ENCODE measurements at places on chromosomes 7 and 10. TPM values are rescaled to one million over a fixed set of nuclear protein-coding genes. Genes with fewer than 3 reads are reported as not detected.

DNA sequence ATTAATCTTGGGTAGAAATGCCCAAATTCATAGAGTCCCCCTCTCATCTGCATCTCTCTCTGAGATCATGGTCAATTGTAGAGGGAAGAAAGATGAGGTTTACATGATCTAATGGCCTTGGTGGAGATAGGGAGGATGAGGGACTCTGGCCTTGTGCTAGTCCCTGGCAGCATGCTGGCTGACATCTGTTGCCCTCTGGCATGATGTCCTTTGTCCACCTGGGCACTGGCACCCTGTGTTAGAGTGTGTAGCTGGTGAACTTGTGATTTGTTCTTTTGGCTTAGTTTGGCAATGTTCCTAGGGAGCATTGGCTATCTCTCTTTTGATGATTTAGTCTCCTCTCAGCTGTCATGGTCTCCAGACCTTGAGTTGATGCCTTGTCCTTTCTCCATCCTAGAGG lies 103.2 kb downstream of the DYNC1I1 start:
- DNase-seq = no peak

DNA sequence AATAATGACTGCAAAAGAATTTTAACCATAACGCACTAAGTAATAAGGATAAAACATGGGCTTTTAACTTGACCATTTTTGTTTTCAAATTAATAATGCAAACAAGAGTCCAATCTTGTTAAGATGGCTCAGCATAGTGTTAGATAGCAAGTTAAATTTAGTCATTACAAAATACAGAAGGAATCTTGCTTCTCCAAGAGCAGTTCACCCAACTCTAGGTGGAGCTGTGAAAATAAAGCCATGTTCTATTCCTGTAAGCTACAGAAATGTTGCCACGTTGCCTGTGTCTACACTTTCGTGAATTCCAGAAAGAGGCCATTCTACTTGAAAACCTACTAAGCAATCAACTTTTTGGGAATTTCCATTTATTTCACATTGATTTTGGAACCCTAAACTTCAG lies 191.9 kb downstream of the SFMBT2 start:
- peak; percentile 27 for DNase-seq

GRCh38 chr7:95690367-95690947 lies 81.9 kb upstream of the DYNC1I1 start:
- DNase-seq = peak; percentile 91

MYH16 gene
- total RNA-seq = not detected

PTN gene
- 1.8 TPM for total RNA-seq

GRCh38 chr7:139541600-139542307 lies 18.3 kb downstream of the CLEC2L start:
- DNase-seq = no peak

DNA sequence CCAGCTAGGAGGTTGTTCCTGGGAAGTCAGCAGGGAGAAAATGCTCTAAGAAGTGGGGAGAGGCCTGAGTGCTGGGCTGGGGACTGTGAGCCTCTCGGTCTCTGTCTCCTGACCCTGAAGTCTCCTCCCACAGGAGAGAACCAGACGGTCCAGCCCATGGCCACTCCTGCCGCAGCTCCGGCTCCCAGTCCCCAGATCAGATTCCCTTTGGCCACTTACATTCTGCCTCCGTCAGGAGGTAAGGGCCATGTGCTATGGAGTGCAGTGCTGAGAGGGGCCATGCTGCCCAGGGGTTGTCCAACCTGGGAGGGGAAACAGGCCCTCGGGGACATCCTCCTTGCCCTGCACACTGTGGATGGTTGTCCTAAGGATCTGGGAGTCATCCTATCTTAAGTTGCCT lies 21.3 kb upstream of the ZNF467 start:
- no peak for DNase-seq

DNA sequence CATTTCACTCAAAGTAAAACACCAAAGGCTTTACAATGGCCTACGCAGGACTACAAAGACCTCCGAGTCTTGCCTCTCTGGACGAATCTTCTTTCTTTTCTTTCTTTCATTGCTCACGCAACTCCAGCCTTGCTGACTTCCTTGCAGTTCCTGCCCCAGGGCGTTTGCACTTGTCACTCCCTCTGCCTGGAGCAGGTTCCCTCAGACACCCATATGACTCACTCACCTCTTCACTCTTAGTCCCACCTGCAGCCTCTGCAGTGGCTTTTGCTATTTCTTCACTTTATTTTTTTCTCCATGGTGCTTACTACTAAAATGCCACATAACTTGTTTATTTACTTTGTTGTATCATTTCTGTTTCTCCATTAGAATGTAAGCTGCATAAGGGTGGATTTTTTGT lies 33.1 kb downstream of the GHRHR start:
- DNase-seq = no peak

GPR85 gene
- total RNA-seq = 5.9 TPM

GRCh38 chr7:135929722-135930141 lies 47.4 kb downstream of the MTPN start:
- DNase-seq = no peak

- peak; percentile 98 for DNase-seq
These were observed 1.5 kb downstream of the PTPN12 start for GRCh38 chr7:77538281-77539212.

TMEM184A gene
- 0.19 TPM for total RNA-seq

- DNase-seq = peak; percentile 49
These were observed 19.4 kb downstream of the KCNK18 start for GRCh38 chr10:117216611-117217195.

DNA sequence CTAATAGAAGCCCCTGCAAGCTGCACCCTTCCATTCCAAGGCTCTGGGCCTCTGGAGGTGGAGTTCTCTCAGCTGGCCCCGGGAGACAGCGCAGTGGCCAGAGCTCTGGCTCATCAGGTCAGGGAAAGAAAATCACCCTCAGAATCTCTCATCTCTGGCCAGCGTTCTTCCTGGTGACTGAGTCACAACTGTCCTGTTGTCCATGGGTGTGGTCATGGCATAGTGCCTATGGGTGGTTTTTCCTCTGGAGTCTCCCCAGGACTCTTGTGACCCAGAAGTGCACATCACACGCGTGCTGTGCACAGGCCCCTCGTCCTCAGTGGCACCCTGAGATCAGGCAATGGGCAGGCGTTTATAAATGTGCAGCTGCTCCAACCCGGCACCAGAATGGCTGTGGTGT lies 27.4 kb upstream of the FXYD4 start:
- no peak for DNase-seq

UPK3B gene
- not detected for total RNA-seq

AASS gene
- 14.9 TPM for total RNA-seq

DNA sequence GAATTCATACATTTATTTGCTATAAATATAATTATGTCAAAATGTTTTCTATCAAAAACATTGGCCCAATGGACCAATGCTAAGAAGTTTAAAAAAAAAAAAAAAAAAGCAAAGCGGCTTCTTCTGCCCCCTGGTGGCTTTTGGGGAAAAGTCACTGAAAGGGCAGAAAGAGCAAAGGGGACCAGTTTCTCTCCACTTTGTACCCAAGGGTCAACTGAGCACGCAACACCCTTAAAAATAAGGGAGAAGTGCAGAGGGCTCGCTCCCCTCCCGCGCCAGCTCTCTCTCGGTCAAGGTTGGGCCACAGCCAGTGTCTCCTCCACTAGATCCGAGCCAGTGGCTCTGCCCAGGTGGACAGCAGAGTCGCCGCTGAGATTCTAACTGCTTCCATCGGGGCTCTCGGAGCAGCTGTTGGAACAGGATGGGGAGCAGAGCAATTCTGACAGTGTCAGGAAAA lies 136.4 kb upstream of the FGFR2 start:
- peak; percentile 43 for DNase-seq

- DNase-seq = no peak
These were observed 197.5 kb downstream of the GRID1 start for GRCh38 chr10:86169066-86169465.

DNA sequence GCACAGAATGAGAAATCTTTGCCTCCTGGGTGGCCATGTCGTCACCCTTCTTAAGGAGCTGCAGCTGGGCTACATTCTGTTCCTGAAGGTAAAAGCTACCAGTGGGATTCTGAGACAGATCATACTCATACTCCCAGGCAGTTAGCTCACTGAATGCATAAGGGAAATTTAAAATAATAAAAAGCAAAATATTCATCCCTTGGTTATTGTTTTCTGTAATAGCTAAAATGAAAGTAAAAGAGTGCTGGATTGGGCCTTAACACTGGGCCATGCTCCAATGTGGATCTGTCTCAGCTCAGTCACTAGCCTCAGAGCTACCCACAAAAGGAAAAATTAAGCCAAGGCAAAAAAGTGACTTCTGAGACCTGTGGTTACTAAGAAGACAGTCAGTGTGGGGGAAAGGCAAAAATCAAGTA lies 8.9 kb upstream of the DYNC2I1 start:
- no peak for DNase-seq
